ENCODE measurements at places on chromosomes 7 and 10. TPM values are rescaled to one million over a fixed set of nuclear protein-coding genes. Genes with fewer than 3 reads are reported as not detected.

GRCh38 chr10:78038791-78039547, 5.3 kb downstream of the RPS24 start:
- DNase-seq, result no peak

DNA sequence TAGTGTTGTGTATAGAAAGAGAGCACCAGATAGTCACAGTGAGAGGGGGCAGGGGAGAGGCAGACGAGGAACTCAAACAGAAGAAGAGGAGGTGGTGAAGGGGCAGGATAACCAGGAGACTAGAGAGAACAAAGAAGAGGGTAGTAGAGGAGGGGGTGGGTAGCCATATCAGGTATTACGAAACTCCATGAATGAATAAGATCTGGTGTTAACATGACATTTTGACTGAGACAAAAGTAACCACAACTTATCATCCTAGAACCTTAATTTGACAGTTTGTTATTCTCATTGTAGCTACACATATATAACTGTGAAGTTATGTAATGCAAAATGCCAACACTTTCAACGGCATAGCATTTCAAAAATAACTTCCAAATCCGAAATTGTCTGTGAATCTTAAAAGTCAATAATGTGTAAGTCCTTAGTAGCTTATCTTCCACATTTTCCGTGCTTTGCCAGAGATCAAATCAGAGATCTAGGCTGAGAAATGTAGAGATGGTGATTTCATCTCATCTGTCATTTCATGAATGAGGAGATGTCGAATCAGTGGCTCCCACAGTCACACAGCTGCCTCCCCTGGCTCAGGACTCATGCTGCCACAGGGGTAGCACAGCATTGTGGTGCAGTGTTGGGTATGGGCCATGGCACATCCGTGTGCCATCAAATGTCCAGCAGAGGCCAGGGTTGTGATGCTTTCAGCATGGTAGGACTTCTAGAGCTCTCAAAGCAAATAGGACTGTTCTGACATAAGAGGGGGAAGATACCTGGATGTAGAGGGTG, 202.1 kb downstream of the HECW1 start:
- DNase-seq, result no peak

GRCh38 chr7:150417863-150418262, 32.6 kb upstream of the GIMAP8 start:
- peak; percentile 4 for DNase-seq

- DNase-seq, result no peak
Observed at GRCh38 chr7:134910214-134910890, 76.0 kb upstream of the AGBL3 start.

DNA sequence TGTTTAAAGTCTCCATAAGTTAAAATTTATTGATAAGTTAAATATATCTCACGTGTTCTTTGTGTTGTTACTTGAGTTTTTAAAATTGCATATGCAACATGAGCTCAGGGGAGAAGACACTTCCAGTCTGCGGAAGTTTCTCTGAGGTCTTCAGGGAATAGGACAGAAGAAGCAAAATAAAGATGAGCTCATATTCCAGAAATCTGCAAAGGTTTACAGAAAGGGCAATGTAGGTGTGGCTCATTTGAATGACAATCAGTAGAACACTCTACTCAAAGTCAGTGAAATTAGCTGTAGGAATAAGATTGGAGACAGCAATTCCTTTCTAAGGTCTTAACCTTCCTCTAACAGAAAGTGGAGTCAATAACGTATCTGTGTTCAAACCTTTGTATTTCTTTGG, 53.7 kb downstream of the CACNA2D1 start:
- DNase-seq, result no peak

GRCh38 chr10:115046686-115047236, 46.4 kb upstream of the ATRNL1 start:
- DNase-seq, result no peak

DNA sequence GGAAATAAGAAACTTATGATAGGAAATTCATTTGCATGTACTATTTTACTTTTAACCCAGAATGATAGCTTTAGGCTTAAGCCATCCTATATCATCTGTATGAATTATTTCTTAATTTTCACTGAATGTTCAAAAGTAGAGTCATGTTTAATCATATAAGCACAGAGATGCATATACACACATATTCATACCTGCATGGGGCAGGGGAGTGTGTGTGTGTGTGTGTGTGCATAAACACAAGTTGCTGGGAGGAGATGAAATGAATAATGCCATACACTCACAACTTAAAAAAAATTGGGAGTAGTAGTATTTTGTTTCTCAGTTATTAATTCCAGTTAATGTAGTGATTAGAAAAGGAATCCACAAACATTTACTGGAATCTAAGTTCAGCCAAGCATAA, 83.1 kb upstream of the IKZF1 start:
- DNase-seq, result no peak

DNA sequence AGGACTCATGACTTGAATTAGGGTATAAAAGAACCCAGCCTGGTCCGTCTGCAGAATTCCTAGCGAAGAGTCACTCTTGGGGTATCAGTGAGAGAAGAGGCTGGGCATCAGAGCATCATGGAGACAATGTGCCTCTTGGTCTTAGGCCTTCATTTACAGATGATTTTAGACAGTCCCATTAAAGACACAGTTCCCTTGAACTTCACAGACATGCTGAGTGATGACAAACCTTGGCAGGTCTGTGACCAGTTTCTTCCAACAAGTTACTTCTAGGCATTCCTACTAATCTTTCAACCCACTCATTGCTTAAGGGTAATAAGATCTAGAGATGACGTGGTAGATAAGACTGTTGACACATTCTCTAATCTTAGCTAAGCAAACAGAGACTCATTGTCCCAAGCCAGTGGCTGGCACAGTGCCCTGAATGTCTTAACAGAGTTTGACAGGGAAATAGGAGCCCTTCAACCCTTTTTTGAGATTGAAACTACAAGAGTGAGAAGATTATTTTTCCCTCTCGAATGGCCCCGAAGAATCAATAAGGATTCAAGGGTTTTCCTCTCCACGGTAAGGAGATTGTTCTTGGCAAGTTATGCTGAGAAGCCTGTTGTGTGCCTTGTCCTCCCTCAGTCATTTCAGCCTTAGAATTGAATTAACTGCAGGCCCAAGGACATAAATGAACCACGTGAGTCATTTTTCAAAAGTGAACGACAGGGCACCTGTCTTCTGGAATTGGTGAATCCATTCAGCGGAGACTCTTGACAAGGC, 281.1 kb downstream of the CCDC3 start:
- peak; percentile 79 for DNase-seq

DNA sequence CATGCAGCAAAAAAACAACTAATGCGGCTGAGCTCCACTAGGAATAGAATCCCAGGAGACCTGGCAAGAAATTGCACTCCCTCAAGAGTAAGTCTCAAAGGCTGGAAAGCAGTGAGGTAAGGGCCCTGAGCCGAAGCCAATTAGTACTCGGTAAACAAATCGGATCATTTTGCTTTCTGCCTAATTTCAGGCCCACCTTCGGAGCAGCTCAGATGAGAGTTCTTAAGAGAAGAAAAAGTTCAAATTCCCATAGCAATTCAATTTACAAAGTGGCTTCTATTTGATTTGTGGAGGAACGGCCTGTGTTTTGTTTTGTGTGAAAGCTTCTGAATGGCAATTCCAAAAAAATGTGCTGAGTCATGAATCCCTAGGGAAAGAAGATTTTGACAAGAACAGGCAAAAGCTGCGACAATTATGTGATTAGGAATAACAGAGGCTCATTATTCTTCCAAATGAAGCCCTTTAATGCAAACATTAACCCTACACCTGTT, 60.9 kb downstream of the SLC16A9 start:
- no peak for DNase-seq

DNA sequence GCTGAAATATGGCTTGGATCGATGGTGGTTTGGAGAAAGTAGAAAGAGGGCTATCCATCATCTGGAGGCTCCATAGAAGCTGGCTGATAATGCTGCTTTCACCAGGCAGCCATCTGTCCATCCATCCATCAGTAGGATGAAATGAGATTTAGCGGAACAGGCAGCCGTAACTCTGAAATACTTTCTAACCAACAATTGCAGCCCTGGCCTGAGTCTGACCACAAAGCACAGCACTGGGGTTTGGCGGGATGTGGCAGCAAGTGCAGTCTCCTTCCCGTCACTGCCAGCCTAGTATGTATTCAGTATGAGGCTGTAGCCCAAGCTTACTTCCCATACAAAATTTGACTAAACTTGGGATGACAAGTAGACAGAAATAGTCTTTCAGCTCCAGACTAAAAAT, 38.0 kb downstream of the R3HCC1L start:
- DNase-seq, result no peak

- no peak for DNase-seq
Observed at GRCh38 chr10:131886237-131886636, 14.6 kb upstream of the PPP2R2D start.

GRCh38 chr10:72306215-72306760, 32.6 kb downstream of the DDIT4 start:
- no peak for DNase-seq

GRCh38 chr10:73017955-73018480, 63.4 kb upstream of the PLA2G12B start:
- DNase-seq, result peak; percentile 69

GRCh38 chr10:121662945-121663917, 65.0 kb upstream of the FGFR2 start:
- peak; percentile 33 for DNase-seq

GRCh38 chr10:27687743-27688142, 57.9 kb downstream of the MKX start:
- no peak for DNase-seq

GRCh38 chr7:44148961-44149536, 7.9 kb upstream of the MYL7 start:
- DNase-seq, result no peak

DNA sequence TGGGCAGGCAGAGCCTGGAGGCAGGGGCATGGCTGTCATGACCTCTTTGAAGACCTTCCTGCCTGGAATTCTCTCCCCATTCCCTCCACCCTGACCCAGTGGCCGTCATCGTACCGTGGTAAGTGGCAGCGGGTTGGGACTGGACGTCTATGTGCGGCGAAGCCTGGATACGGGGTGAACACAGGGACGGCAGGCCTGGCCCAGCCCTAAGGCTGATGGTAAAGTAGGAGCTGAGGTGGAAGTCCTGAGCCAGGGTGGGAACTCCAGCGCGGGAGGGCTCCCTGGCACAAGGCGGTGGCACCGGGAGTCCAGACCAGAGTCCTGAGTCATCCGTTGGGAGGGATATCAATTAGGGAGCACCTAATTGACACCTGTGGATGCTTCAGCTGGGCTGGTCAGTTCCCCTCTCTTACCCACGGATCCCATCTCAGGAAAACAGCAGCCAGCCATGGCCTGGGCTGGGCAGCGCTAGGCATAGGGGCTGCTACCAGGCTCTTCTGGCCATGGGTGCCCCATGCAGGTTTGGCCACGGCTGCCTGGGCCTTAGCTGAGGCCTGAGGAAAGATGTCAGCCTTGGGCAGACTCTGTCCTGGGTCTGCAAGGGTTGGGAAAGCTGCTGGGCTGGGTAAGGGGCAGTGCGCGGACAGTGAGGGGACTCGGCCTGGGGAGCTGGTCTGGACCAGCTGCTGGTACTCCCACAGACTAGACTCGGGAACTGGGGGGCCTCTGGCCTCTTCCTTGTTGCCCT, 3.3 kb downstream of the PPIF start:
- no peak for DNase-seq

GRCh38 chr7:89183712-89184111, 388.2 kb upstream of the TEX47 start:
- DNase-seq, result no peak

- DNase-seq, result no peak
Observed at GRCh38 chr7:135833642-135834041, 85.0 kb upstream of the FAM180A start.

DNA sequence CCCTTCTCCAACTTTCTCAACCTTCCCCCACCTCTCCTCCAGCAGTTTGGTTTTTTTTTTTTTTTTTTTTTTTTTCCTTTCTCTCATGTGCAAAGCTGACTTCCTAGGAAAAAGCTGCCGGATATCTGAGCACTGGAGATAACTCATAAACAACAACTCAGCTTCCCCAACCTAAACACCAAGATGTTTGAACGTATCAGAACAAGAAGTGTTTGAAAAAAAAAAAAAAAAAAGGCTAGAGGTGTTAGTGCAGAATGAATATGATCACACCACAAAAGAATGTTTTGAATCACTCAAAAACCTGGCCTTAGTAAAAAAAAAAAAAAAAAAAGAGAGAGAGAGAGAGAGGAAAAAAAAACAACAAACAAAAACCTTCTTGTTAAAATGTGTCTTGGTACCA, 11.2 kb downstream of the GATA3 start:
- DNase-seq, result no peak

- DNase-seq, result no peak
Observed at GRCh38 chr10:116101616-116102315, 171.2 kb downstream of the GFRA1 start.

DNA sequence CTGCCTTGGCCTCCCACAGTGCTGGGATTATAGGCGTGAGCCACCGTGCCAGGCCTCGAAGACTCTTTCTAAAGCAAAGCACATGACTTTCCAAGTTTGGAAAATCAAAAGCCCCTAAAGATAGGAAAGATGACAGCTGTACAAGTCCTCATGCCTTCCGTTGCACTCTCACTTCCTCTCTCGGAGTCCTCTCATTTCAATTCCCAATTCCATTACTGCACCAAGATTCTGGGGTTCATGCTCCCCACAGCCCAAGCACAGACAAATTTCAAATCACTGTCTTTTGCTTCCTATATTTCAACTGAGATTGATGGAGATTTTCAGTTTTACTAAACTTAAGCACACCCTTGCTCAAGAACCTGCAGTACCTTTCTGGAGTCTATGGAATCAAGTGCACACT, 10.9 kb upstream of the PLAU start:
- DNase-seq, result no peak

- DNase-seq, result peak; percentile 35
Observed at GRCh38 chr7:102412548-102412947, 16.4 kb downstream of the PRKRIP1 start.

- DNase-seq, result no peak
Observed at GRCh38 chr7:46212425-46213153, 291.5 kb upstream of the IGFBP3 start.

DNA sequence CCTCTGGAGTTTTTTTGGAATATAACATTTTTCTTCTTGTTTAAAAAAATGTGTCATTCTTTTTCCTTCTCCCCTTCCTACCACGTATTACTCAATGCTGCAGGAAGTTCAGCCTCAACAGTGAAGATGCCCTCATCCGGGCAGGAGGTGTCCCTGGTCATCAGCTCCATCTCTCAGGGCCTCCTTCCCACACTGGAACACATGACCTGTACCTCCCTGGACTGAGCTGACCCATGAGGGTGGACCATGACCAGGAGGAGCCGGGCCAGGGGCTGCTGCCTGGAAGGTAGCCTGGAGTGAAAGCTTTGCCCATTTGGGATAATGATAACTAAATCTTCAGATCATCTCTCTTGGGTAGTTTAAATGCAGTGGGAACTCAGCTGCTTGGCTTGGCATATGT, 316.5 kb upstream of the ZMIZ1 start:
- peak; percentile 10 for DNase-seq

- no peak for DNase-seq
Observed at GRCh38 chr7:98278936-98279335, 2.5 kb upstream of the BRI3 start.

GRCh38 chr7:106346167-106346677, 61.4 kb upstream of the NAMPT start:
- no peak for DNase-seq

The STEAP2 gene
- 4.1 TPM for polyA plus RNA-seq

The PLEKHS1 gene
- polyA plus RNA-seq, result not detected

The GIMAP5 gene
- 22.2 TPM for polyA plus RNA-seq

The LOXL4 gene
- 0.88 TPM for polyA plus RNA-seq

The ADRA2A gene
- 0.19 TPM for polyA plus RNA-seq

The CTBP2 gene
- polyA plus RNA-seq, result 29.1 TPM

The TRPV5 gene
- not detected for polyA plus RNA-seq

The SMNDC1 gene
- polyA plus RNA-seq, result 7.5 TPM

The ANXA8L1 gene
- polyA plus RNA-seq, result 0.08 TPM

The NOS3 gene
- polyA plus RNA-seq, result 8.9 TPM

The EGR2 gene
- polyA plus RNA-seq, result 1.4 TPM

The FIS1 gene
- 204 TPM for polyA plus RNA-seq

The AEBP1 gene
- polyA plus RNA-seq, result 20.2 TPM

The HECW1 gene
- polyA plus RNA-seq, result not detected

The PURB gene
- 15.7 TPM for polyA plus RNA-seq

The CLRN3 gene
- polyA plus RNA-seq, result not detected

Data from heart left ventricle (tissue), 16 donors.